ENCODE measurements at places on chromosomes 7 and 10.

- DNase-seq, result no peak
Observed at GRCh38 chr7:20064974-20065862, 152.0 kb downstream of the MACC1 start.

- no peak for DNase-seq
Observed at GRCh38 chr10:80737209-80737608, 199.5 kb downstream of the SH2D4B start.

- DNase-seq, result no peak
Observed at GRCh38 chr7:151506901-151507382, 12.8 kb downstream of the RHEB start.

GRCh38 chr7:151101621-151102396 lies 15.5 kb downstream of the AGAP3 start:
- no peak for DNase-seq
